ENCODE measurements at places on chromosomes 5 and 9. TPM values are rescaled to one million over a fixed set of nuclear protein-coding genes. Genes with fewer than 3 reads are reported as not detected.

The NR4A3 gene
- total RNA-seq, result 23.3 TPM

DNA sequence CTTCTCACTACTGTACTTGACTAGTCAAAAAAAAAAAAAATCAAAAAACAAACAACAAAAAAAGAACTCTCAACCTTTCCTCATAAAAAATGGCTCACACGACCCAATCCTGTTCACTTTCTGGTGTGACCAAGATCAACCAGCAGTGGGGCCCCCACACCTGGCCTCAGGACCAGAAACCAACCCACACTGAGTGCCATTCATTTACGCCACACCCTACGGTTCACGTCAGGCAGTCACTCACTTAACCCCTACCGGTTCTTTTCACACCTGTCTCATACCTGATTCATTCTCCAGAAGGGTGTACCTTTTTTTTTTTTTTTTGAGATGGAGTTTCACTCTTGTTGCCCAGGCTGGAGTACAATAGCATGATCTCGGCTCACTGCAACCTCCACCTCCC is 5.7 kb downstream of the SUSD1 start:
- H3K4me3 ChIP-seq, result no peak overlapping the region
- H3K27me3 ChIP-seq, result no peaks in the 10 kb centered on the region
- H3K27ac ChIP-seq, result no peak overlapping the region

The CARD9 gene
- 16.9 TPM for total RNA-seq

- H3K36me3 ChIP-seq, result no peaks in the 10 kb centered on the region
- no peak for DNase-seq
- H3K4me1 ChIP-seq, result no peaks in the 10 kb centered on the region
- H3K4me3 ChIP-seq, result no peak overlapping the region
Measured at GRCh38 chr5:158644301-158644700, 455.4 kb downstream of the EBF1 start.

DNA sequence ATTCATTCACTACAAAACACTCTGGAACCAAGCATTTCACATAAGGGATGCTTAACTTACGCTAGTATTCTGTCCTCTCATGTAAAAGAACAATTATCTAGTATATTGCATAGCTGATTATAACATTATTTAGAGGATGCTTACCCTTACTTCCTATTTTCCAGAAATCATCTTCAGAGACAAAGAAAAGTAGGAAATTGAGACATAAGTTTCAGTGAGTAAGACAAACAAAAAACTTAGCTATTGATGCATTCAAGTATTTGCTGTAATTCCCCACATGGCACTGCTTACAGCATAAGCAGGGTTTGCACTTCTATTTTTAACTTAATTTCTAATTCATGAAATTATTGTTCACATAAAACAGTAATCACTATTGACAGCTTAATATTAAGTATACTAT is 104.8 kb upstream of the SREK1 start:
- no peaks in the 10 kb centered on the region for H3K27me3 ChIP-seq
- H3K36me3 ChIP-seq, result no peaks in the 10 kb centered on the region
- H3K27ac ChIP-seq, result no peak overlapping the region
- DNase-seq, result no peak

Measured in vagina (tissue), 2 donors.